ENCODE measurements at places on chromosomes 12 and 14.

DNA sequence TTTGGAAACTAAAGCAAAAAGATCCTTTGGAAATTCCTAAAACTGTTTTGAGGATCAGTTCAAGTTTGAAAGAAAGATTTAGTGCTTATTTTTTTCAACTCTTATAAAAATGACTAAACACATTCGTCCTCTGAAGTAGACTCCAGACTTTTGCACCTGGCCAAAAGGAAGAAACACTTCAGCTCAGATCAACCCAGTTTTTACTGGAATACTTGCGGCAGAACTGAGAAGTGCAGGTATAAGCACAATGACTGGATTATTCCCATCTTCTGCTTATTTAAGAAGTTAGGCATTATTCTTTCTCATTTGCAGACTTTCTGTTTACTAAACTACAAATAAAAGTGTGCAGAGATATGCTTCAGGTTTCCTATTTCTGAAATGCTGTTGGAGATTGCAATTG lies 41.9 kb downstream of the PDE6H start:
- DNase-seq, result no peak

DNA sequence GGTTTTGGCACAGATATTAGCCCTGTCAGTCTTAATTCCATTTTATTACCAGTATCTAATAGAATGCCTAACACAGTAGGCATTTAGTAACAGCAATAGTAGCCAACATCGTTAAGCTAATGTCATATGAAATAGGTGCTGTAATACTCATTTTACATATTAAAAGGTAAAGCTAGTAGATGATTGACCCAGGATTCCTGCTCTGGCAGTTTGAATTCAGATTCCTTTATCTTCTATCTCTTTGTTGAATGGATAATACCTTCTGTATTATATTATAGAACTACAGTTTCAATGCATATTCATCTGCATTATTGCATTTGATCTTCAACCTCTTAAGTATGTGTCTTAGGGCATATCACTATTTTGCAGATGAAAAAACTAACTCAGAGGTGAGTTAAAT lies 2.9 kb downstream of the ATL1 start:
- no peak for DNase-seq

DNA sequence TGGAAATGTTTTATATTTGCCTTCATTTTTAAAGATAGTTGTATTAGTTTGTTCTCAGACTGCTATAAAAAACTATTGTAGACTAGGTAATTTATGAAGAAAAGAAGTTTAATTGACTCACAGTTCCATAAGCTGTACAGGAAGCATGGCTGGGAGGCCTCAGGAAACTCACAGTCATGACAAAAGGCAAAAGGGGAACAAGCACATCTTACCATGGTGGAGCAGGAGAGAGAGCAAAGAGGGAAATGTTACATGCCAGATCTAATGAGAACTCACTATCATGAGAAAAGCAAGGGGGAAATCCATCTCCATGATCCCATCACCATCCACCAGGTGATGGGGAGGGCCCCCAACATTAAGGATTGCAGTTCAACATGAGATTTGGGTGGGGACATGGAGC lies 35.5 kb upstream of the UNC79 start:
- DNase-seq, result no peak

GRCh38 chr14:95564060-95564459 lies 29.2 kb downstream of the GLRX5 start:
- DNase-seq, result peak; percentile 48

GRCh38 chr14:68655911-68656316 lies 137.0 kb downstream of the ZFP36L1 start:
- no peak for DNase-seq

GRCh38 chr12:103441437-103442181 lies 54.2 kb downstream of the C12orf42 start:
- DNase-seq, result no peak

DNA sequence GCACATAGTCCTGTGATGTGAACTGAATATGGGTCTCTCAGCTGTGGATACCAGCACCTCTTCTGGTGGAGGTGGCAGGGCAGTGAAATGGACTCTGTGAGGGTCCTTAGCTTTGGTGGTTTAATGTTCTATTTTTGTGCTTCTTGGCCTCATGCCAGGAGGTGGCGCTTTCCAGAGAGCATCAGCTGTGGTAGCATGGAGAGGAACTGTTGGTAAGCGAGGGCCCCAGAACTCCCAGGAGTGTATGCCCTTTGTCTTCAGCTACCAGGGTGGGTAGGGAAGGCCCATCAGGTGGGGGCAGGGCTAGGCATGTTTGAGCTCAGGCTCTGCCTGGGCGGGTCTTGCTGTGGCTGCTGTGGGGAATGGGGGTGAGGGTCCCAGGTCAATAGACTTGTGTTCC lies 241.7 kb downstream of the AEBP2 start:
- no peak for DNase-seq

DNA sequence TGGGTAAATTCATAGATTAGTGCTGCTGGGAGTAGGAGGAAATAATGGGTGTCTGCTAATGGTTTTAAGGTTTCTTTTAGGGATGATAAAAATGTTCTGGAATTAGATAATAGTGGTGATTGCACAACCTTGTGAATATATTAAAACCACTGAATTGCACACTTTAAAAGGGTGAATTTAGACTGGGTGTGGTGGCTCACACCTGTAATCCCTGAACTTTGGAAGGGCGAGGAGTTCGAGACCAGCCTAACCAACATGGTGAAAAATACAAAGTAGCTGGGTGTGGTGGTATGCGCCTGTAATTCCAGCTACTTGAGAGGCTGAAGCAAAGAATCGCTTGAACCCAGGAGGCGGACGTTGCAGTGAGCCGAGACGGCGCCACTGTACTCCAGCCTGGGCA lies 1.3 kb downstream of the RAD52 start:
- DNase-seq, result no peak

GRCh38 chr14:21036751-21037150 lies 2.1 kb upstream of the RNASE13 start:
- no peak for DNase-seq

- DNase-seq, result no peak
Observed at GRCh38 chr14:54805070-54805444, 97.6 kb downstream of the GCH1 start.

DNA sequence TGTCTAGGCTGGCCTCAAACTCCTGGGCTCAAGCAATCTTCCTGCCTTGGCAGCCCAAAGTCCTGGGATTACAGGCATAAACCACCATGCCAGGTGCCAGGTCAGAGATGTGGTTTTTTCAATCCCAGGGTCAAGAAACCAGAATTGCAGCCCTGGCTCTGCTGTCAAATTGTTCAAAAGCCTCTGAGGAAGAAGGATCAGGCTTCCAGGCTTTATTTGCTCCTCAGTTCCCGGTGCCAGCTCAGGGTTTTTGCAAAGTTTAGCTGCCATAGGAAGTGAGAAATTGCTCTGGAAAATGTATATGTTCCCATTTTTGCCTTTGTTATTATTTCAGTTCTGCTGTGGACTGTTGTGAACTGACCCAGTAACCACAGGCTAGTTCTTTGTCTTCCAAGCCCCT lies 28.7 kb downstream of the WNT5B start:
- DNase-seq, result no peak

DNA sequence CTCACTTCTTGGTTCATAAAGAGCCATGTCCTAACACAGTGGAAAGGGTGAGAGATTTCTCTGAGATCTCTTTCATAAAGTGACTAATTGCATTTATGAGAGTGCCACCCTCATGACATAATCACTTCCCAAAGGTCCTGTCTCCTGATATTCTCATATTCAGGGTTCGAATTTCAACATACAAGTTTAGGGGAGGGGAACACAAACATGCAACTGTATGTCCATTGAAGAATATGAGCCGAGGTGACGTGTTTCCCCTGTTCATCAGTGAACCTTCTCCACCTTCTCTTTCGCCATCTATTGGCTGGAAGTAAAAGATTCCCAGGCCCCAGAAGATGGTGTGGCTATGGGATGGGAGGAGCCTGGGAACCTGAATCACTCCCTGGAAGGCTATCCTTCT lies 354.2 kb upstream of the ATP2B1 start:
- DNase-seq, result no peak

- no peak for DNase-seq
Observed at GRCh38 chr14:88947646-88948598, 123.5 kb downstream of the TTC8 start.

DNA sequence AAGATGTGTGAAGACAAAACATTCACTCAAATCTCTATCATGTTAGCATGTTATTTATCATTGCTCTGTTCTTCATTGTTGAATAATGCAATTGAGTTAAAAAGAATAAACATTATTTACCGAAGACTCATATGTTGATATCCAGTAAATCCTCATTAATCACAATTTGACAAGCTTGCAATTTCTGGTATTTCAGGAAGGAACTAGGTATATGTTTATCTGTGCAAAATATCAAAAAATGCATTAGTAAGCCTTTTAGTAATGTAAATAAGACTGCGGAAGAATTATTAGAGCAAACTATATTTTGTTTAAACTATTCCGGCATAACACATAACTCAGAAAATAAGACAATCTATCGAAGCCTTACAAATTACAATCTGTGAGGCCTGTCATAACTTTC lies 222.7 kb upstream of the NOVA1 start:
- DNase-seq, result no peak

GRCh38 chr12:51915951-51916350 lies 8.6 kb downstream of the ACVRL1 start:
- DNase-seq, result no peak

GRCh38 chr12:124456652-124457152 lies 110.7 kb downstream of the NCOR2 start:
- DNase-seq, result no peak

DNA sequence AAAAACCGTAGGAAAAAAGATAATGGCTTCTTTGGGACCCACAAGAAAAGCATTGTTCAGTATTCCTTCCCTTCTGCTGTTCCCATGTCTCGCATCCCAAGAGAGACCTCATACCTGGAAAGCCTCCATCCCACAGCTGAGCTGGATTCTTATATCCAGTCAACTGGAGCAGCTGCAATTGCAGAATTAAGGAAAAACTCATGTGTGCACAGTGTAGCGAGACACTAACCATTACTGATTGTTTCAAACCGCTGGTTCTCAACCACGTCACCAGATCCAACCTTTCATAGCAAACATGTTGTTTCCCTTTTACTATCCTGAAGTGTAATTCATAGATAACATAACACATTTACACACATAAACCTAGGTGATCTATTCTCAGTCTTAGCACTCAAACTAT lies 5.5 kb upstream of the RNASE10 start:
- no peak for DNase-seq

DNA sequence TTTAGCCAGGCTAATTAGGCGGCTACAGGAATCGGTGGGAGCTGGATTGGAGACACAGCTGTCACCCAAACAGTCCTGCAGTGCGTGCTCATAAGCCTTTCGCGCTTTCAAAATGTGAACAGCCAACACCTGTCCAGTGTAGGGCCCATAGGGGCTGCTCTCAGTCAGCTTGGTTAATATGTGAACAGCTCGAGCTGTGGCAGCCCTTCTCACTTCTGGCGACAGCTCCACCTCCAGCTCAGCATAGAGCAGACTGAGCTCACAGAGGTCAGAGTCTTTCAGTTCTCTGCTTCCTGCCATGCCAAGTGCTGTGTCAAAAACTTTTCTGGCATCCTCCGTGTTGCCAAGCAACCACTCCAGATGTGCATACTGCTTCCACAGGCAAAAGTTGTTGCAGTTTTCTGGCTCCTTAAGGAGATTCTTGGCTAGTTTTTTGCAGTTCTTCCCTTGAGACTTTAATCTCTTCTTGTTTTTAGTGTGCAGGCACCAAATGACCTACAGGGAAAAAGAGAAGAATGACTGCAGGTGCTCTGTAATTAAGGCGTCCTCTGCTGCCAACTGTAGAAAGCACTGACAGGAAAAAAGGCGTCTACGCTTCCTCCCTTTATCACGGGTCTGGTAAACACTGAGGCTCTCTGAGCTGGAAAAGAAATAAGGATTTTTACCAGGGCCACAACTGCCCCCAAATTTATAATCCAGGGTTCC lies 32.5 kb downstream of the PSMC1 start:
- DNase-seq, result no peak

DNA sequence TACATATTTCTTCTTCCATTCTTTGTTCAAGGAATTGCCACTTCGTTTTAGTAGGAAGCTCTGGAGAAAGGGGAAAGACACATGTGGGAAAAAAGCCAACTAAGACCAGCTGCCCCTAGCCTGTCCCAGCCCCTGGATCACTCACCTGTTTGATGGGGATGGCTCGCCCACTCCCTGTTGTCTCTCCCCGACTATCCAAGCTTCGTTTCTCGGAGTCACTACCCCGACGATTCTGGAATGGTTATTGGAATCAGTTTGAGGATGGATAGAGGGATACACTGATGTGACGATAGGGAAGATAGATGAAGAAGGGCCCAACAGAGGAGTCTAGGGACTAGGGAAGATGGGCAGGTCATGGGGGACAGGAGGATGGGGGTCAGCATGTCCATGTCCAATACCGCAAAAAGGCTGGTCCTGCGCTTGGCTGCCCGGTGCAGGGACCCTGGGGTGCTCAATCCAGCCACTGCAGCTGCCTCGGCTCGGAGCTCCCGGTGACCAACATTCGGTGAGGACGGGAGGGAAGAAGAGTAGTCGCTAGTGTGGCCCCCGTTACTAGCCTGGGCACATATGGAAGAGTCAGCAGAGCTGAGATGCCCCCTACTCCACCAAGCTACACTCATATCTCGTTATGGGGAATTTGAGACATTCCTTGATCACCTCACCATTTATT lies 7.0 kb downstream of the AGAP2 start:
- no peak for DNase-seq

GRCh38 chr12:107607464-107608392 lies 77.9 kb upstream of the PWP1 start:
- DNase-seq, result peak; percentile 86

DNA sequence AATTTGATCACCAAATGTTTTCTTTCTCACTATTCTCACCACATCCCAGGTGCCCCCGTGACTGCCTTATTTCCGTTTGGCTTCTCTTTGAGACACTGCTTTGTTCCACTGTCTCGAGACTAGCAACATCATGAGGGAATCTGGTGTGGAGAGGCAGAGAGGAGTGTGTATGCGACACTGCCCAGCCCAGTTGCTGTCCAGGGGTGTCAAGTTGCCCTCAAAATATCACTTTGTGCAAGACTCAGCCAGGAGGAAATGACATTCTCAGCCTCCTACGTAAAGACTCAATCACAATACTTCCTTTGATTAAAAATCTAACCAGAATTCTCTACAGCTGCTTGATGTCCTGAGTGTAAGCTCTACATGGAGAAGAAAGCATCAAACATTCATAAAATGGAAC lies 48.2 kb upstream of the EEA1 start:
- DNase-seq, result no peak

DNA sequence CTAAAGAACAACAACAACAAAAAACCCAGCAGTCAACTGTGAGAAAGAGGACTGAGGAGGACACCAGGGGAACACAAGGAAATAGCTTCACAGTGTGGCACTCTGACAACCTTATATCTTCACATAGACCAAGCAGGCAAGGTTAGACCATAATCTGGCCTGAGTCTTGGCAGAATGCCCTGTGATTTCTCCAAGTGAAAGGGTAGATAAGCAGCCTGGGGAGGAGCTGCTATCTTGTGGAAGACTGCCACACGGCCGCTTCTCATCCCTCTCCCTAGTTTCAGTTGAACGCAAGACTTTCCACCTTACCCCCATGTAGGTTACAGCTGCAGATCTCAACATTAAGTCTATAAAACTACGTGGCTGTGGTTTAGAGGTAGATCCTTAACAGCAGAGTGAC lies 3.7 kb downstream of the SLC25A21 start:
- DNase-seq, result no peak

GRCh38 chr12:50353869-50354593 lies 42.4 kb downstream of the FAM186A start:
- no peak for DNase-seq

All from AG20443 (cell line).